ENCODE measurements at places on chromosomes 12 and 14. TPM values are rescaled to one million over a fixed set of nuclear protein-coding genes. Genes with fewer than 3 reads are reported as not detected.

The GMPR2 gene
- polyA plus RNA-seq: 84.6 TPM

The KIF26A gene
- 0.07 TPM for polyA plus RNA-seq

The VIPAS39 gene
- 25.6 TPM for polyA plus RNA-seq

The CCT2 gene
- 302 TPM for polyA plus RNA-seq

GRCh38 chr12:125676366-125676765 lies 611.1 kb downstream of the AACS start:
- DNase-seq: no peak

DNA sequence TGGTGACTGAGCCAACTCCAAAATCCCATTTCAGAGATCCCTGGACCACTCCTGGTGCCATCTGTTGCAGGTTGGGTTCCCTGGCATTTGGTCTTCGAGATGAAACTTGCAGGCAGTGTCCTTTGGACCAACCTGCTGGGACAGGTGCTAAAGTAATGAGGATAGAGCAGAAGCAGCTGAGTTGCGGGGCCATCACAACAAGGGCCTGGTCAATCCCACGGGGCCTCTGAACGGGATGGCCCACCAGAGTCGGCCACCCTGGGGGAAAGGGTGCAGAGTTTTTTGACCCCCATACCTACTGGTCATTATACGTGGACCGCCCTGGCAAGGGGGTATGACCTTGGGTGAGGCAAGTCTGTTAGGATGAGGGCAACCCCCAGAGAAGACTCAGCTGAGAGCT lies 39.3 kb downstream of the DLK1 start:
- no peak for DNase-seq

GRCh38 chr12:94089891-94090290 lies 58.5 kb upstream of the PLXNC1 start:
- DNase-seq: no peak

- no peak for DNase-seq
Observed at GRCh38 chr12:90937651-90938050, 17.3 kb downstream of the CCER1 start.
